WTC11 (cell line): ENCODE measurements at places on chromosomes 5 and 9. TPM values are rescaled to one million over a fixed set of nuclear protein-coding genes. Genes with fewer than 3 reads are reported as not detected.

GRCh38 chr9:122080986-122081385 is 12.1 kb downstream of the TTLL11 start:
- H3K4me1 ChIP-seq = no peaks in the 10 kb centered on the region
- H3K36me3 ChIP-seq = no peaks in the 10 kb centered on the region
- H3K27me3 ChIP-seq = no peaks in the 10 kb centered on the region; the same call in 1 of the 2 replicates
- H3K27ac ChIP-seq = no peak overlapping the region
- no peak for DNase-seq

Gene ZNF483
- 65.9 to 77.4 TPM (median 68.7 TPM) in 3 replicates for total RNA-seq

GRCh38 chr5:150789943-150790611 is 11.5 kb downstream of the SMIM3 start:
- no peak for DNase-seq
- peak overlapping the region; percentile 85; the same call in 1 of the 2 replicates for H3K27ac ChIP-seq
- no peaks in the 10 kb centered on the region for H3K27me3 ChIP-seq
- peaks cover 28% of the 10 kb centered on the region for H3K4me1 ChIP-seq

GRCh38 chr5:73151766-73152410 is 21.1 kb upstream of the TMEM174 start:
- H3K27ac ChIP-seq = no peak overlapping the region
- peaks cover 13% of the 10 kb centered on the region for H3K4me1 ChIP-seq
- H3K36me3 ChIP-seq = no peaks in the 10 kb centered on the region

GRCh38 chr5:41145306-41145705 is 68.0 kb downstream of the C6 start:
- no peak for DNase-seq
- H3K4me3 ChIP-seq = no peak overlapping the region
- no peaks in the 10 kb centered on the region for H3K27me3 ChIP-seq

GRCh38 chr5:124948062-124948753 is 201.8 kb upstream of the ZNF608 start:
- peaks cover 6% of the 10 kb centered on the region; the same call in 1 of the 2 replicates for H3K36me3 ChIP-seq
- no peak overlapping the region for H3K4me3 ChIP-seq
- H3K27me3 ChIP-seq = no peaks in the 10 kb centered on the region

DNA sequence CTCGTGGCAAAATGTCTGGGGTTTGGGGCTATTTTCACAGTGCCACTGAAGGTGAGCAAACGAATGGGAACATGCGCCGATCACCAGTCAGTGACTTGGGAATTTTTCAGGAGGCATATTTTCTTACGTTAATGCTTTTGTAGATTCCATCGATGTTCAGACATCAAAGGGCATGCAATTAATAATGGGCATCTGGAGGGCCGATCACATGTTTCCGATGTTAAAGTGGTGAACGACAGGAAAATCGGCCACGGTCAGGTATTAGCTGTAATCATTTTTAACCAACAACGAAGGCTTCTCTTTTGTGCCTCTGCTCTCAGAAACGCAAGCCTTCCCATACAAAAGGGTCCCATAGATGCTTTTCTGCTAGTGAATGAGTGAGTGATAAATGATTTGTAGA is 155.0 kb upstream of the PITX1 start:
- H3K4me3 ChIP-seq = no peak overlapping the region
- H3K4me1 ChIP-seq = peaks cover 13% of the 10 kb centered on the region
- DNase-seq = no peak

Gene SAPCD2
- total RNA-seq = 52.0 to 67.0 TPM (median 53.6 TPM) in 3 replicates

- no peak for DNase-seq
- no peaks in the 10 kb centered on the region for H3K27me3 ChIP-seq
- no peak overlapping the region for H3K27ac ChIP-seq
- peaks cover 4% of the 10 kb centered on the region for H3K4me1 ChIP-seq
- H3K36me3 ChIP-seq = no peaks in the 10 kb centered on the region
Observed at GRCh38 chr9:4289411-4290326, 10.2 kb downstream of the GLIS3 start.

Gene PDE4D
- 1.7 to 3.3 TPM (median 2.0 TPM) in 3 replicates for total RNA-seq

DNA sequence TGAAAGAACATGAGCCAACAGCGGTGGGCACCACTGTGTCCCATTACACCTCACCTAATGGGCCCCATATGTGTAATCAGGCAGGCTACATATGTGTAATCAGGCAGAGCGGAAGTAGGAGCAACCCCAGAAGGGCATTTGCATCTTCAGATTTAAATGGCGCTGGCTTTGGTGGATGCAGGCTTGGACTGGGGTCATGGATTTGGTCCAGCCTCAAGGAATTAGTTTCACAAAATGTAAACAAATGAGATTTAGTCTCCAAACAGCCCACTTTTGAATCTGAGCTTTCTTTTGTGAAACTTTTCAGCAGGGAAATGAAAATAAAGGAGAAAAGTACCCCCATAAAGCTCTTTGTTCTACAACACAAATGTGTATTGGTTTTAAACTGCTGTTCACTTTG is 161.3 kb downstream of the LPAR1 start:
- H3K4me1 ChIP-seq = peaks cover 46% of the 10 kb centered on the region
- DNase-seq = no peak
- H3K4me3 ChIP-seq = no peak overlapping the region
- H3K27me3 ChIP-seq = no peaks in the 10 kb centered on the region
- peak overlapping the region; percentile 35; the same call in 1 of the 2 replicates for H3K27ac ChIP-seq

Gene TNC
- total RNA-seq = 3.3 to 4.5 TPM (median 3.6 TPM) in 3 replicates

GRCh38 chr9:79799691-79800335 is 228.0 kb downstream of the TLE4 start:
- H3K4me1 ChIP-seq = no peaks in the 10 kb centered on the region
- H3K36me3 ChIP-seq = no peaks in the 10 kb centered on the region
- no peak for DNase-seq
- H3K27ac ChIP-seq = no peak overlapping the region
- H3K4me3 ChIP-seq = no peak overlapping the region

Gene SPINK5
- 5.9 to 10.5 TPM (median 8.4 TPM) in 3 replicates for total RNA-seq

GRCh38 chr5:142660731-142661130 is 25.2 kb downstream of the FGF1 start:
- H3K4me3 ChIP-seq = no peak overlapping the region
- no peak for DNase-seq
- H3K36me3 ChIP-seq = no peaks in the 10 kb centered on the region
- H3K4me1 ChIP-seq = peaks cover 16% of the 10 kb centered on the region
